ENCODE measurements at places on chromosomes 1 and 21.

DNA sequence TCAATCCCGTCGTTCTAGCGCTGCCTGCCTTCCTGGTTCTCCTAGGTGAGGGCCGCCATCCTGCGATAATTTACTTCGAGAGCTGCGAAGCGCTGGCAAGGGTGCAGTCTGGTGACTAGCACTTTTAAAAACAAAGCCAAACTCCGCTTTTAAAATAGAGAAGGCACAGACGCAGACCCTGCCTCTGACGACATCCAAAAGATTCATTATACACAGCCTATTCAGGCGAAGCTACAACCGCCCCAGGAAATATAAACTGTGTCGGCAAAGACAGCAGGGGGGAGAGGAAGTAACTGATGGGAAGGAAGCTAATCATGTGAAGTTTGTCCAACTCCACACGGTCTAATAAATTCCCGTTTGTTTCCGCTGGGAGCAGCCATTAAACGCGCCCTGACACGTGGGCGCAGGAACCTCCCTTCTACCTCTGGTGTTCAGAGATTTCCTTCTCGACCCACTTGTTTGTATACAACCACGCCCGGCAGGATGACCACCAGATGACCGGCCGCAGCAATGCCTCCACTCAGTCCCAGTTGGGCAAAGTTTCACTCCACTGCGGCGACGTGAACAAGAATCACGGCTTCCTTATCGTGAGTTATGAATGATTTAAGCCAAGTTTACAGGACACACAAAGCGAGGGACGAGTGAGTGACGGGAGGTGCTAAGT lies 1.3 kb downstream of the GNG12 start:
- peak; percentile 73 for DNase-seq

DNA sequence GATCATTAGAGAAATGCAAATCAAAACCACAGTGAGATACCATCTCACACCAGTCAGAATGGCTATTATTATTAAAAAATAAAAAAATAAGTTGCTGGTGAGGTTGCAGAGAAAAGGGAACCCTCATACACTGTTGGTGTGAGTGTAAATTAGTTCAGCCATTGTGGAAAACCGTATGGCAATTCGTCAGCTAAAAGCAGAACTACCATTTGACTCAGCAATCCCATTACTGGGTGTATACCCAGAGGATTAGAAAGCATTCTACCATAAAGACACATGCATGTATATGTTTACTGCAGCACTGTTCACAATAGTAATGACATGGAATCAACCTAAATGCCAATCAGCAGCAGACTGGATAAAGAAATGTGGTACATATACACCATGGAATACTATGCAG lies 42.2 kb downstream of the GIPC2 start:
- DNase-seq: no peak

GRCh38 chr1:216456682-216457081 lies 33.4 kb upstream of the USH2A start:
- DNase-seq: no peak

- no peak for DNase-seq
These were observed 119.0 kb downstream of the FGGY start for GRCh38 chr1:59415881-59416280.

DNA sequence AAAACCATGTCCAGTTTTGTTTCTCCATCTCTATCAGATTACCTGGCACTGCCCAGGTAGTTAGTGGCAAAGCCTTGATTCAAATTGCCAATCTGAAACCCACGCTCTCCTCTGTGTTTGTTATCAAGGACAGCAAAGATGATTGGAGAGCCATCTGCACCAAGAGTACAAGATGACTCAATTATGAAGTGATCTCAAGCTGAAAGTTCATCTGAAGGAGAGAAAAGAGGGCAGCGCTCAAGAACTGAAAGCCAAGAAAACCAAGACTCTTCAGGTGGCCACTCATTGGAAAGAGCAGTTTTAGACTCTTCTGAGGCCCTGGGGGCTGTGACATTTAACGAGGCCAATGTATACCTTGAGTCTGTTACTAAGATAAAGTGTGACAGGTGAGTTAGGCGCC lies 13.8 kb downstream of the RXRG start:
- DNase-seq: no peak

- no peak for DNase-seq
These were observed 43.7 kb downstream of the DMAP1 start for GRCh38 chr1:44256762-44257554.

DNA sequence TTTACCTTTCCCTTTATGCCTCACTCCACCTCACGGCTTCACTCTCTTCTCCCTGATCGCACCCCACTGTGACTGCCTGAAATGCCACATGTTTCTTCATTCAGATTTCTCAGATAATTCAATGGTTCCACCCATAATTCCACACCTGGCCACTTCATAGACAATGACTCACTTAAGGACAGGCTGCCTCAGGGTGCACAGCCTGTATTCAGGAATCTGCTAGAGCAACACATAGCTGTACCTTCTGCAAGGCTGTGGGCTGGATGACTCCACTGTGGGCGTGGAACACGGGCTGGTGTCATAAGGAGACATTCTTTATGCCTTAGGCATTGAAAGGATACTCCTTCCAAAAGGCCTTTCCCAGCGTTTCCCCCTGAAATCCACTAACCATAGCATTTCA lies 36.1 kb downstream of the L1TD1 start:
- no peak for DNase-seq

DNA sequence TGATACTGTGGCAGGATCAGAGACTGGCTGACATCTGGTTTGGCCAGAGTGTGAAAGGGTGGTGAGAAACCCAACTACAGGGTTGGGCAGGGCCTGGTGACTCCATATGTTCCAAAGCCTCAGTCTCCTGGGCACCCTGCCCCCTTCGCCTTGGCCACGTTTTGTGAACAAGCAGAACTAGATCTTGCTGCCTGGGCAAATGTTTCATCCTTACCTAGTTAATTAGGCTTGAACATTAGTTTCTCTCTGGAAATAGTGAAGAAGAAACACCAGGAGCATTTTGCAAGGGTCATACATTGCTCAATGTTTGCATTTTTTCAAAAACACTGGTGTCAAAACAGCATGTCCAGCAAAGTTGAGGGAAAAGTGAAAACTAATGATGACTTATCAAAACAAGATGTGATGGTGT lies 60.5 kb downstream of the MAP3K7CL start:
- DNase-seq: peak; percentile 84

- peak; percentile 88 for DNase-seq
These were observed at the start of gene DIO1 for GRCh38 chr1:53893999-53894636. Gene DIO1 (plus strand): TSS chr1:53894187. CDS start chr1:53894211, 24 bp downstream.

- no peak for DNase-seq
These were observed 19.0 kb upstream of the IRF2BP2 start for GRCh38 chr1:234629026-234629425.

GRCh38 chr1:44798481-44799365 lies 1.5 kb upstream of the PLK3 start:
- no peak for DNase-seq

- DNase-seq: no peak
These were observed 330.6 kb downstream of the RPS6KC1 start for GRCh38 chr1:213381572-213382084.

- DNase-seq: no peak
These were observed 116.3 kb downstream of the PEX14 start for GRCh38 chr1:10591010-10591409.

- DNase-seq: no peak
These were observed 49.0 kb upstream of the ASB17 start for GRCh38 chr1:75980972-75981897.

DNA sequence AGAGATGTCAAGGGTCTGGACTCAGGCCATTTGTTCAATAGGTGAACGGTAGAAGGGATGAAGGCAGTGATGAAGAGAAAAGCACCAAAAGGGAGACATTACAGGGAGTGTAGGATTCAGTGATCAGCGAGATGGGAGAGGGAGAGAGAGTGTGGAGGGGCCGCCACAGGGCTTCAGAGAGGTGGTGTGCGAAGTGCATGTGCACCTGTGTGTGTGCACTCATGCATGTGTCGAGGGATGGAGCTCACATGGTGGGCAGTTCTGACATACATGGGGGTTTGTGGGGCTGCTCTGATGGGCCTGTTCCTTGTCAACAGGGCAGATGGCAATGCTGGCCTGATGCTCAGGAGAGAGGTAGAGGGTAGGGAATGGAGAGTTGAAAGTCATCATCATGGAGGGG lies 11.4 kb upstream of the KCNA2 start:
- DNase-seq: no peak

DNA sequence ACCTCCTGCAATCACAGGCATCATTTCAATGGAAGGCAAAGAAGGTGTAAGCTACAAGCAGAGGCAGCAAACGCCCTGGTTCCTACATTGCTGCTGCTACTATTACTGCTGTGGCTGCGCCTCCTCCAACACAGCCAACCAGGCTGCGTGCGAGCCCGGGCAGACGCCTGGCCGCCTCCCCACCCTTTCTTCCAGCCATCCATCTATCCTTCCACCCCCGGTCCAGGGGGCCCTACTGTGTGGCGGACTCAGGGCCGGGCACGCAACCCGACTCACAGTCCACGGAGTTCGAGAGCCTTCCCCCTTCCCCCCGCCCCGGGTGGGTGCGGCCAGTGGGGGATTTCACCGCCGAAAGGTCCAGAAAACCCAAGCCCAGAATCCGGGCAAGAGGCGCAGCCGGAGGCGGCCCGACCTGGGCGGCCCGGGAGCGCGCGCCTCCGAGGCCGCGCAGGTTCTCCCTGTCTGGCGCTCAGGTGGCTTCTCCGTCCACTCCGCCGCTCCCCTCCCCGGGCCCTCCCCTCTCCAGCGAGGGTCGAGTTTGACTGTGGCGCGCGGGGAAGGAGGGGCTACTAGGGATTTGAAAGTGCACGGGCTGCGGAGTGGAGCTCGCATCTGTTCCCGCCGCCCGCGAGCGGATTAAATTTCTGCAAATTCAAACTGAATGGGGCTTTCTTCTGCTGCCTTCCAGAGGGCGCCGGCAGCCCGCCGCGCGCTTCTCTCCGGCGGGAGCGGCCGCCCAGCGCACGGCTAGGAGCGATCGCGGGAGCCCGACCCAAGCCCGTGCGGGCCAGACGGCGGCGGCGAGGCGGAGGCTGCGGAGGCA lies at the start of gene HUNK:
TSS of gene HUNK (plus strand) at position 569 of the 823 bp plus-strand sequence. CDS start 655 bp downstream, outside the sequence.
- DNase-seq: peak; percentile 50

DNA sequence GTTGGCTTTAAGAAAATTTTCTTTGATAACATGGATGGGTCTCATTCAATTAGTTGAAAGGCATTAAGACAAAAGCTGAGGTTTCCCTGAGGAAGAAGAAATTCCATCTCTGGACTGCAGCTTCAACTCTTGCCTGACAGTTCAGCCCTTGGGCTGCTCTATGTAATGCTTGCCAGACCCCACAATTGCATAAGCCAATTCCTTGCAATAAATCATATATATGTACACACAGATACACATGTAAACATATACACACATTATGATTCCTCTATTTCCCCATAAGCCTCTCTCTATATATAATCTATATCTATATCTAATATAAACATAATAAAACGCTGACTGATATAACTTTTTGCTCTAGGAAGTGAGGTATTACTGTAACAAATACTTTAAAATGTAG lies 301.5 kb upstream of the PRMT6 start:
- DNase-seq: no peak

GRCh38 chr1:233730809-233731208 lies 116.9 kb downstream of the KCNK1 start:
- no peak for DNase-seq

GRCh38 chr1:20255666-20256065 lies 35.0 kb upstream of the VWA5B1 start:
- DNase-seq: no peak

- no peak for DNase-seq
These were observed 602 bp downstream of the SH3BGRL3 start for GRCh38 chr1:26280333-26281042.

GRCh38 chr1:202665417-202665816 lies 44.8 kb downstream of the SYT2 start:
- DNase-seq: no peak

All from left lobe of liver (tissue), 2 donors.